ENCODE measurements at places on chromosomes 16 and 17.

DNA sequence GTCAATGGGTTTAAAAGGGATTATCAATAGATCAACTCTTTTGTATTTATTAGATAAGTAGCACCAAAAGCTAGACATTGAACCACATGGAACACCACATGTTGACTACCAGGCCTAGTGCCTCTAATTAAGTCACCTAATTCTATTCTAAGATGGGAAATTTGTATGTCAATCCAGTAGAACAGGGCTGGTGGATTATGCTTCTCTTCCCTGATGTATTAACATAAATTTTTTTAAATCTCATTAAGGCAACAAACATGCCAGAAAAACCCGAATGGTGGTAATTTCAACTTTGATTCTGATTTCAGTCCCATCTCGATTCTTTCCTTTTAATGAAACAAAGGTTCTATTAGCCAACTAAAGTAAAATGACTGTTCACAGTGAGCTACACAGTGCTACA is 92.6 kb downstream of the KANSL1 start:
- DNase-seq = no peak

GRCh38 chr17:79095345-79096055 is 20.9 kb downstream of the ENGASE start:
- DNase-seq = no peak

- DNase-seq = no peak
These were observed 86.5 kb downstream of the STH start for GRCh38 chr17:46085522-46085921.

- DNase-seq = peak; percentile 93
These were observed at the start of gene COG4 for GRCh38 chr16:70523076-70523742. COG4 (minus strand) TSS chr16:70523554; CDS start chr16:70523543, 11 bp downstream.

DNA sequence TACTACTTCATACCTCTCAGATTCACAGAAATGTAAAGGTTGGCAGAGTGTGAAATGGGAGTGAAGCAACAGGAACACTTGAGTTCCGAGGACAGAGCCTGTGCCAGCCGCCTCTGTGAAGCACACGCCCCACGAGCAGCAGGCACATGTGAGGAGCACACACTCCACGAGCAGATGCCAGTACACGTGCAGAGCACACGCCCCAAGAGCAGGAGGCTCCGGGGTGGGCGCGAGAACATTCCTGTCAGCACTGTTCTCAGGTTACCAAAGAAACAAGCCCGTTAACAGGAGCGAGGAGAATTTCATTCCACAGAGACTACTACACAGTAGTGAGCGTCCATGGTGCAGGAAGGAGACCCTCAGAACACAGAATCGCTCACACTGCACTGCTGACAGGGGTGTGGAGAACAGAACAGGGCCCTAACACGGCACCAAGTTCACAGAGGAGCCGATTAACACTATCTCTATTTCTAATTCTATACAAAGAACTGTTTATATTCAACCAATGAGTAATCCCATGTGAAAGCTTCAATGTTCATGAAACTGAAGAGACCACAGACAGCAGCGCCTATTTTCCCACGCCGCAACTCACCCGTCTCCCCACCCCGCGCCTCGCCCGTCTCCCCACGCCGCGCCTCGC is 40.1 kb downstream of the KLHDC4 start:
- no peak for DNase-seq

DNA sequence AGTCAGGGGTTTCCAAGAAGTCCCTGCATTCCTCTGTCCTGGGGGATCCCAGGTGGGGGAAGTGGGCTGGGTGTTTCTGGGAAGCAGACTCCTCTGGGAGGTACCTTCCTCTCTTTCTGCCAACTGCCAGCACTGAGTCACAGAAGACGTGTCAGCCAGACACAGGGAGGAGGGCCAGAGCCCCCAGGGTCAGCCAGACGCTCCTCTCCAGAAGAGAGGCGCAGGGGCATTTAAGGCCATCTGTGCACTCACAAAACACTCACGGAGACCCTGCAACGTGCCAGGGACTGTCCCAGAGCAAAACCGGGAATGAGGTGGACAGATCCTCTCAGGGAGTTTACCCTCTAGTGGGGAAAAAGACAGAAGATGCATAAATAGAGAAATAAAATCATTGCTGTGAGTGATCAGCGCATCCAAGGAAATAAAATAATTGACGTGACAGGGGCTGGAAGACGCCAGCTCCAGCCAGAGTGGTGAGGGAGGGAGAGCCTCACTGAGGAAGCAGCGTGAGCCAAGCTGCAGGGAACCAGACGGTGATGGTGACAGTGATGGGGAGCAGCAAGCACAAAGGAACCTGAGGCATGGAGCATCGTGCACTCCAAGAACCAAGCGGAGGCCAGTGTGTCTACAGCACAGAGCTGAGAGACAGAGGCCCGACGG is 105.4 kb downstream of the ZNF423 start:
- DNase-seq = no peak

GRCh38 chr16:73198481-73198880 is 150.6 kb upstream of the ZFHX3 start:
- DNase-seq = peak; percentile 61

GRCh38 chr17:76379646-76380376 is 4.6 kb upstream of the SPHK1 start:
- no peak for DNase-seq

DNA sequence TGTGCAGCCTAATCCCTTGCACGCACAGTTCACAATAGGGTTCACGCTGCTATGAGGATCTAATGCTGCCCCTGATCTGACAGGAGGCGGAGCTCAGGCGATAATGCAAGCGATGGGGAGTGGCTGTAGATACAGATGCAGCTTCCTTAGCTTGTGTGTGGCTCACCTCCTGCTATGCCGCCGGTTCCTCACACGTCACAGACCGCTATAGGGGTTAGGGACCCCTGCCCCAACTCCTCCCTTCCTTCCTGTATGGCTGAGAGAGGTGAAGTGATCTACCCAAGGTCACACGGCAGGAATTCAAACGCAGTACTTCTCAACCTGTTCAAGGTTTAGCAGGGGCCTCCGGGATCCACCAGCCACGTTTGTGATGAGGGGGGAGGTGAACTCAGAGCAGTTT is 13.4 kb upstream of the PLLP start:
- DNase-seq = peak; percentile 61

- DNase-seq = no peak
These were observed 7.2 kb downstream of the SPNS3 start for GRCh38 chr17:4440690-4441686.

DNA sequence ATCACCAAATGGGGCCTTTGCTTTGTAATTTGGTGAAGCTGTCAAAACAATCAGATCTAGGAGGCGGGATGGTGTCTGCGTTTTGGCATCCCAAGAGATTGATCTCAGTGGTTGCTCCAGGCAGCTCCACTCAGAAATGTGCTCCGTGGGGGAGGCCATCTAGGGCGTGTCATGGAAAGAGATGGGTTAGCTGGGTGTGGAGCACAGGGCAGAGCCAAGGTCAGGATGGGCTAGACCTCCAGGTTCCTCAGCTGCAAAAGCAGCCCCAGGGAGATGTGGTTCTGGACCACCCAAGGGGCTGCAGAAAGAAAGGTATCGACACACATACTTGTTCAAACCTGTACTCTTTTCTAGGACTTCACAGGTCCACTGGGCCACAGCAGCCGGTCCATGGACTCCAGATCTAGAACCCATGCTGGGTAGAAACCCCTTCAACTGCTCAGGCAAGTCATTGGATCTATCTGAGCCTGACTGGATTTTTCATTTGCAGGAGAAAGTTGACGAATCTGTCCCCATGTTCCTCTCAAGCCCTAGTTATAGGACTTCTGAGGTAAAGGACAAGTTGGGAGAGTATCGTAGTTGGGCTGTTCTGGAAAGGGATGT is 270.2 kb upstream of the RPL38 start:
- DNase-seq = no peak

Data from KBM-7 (cell line).